ENCODE measurements at places on chromosomes 13 and 19.

- DNase-seq: no peak
These were observed 66.8 kb downstream of the TDRD3 start for GRCh38 chr13:60463787-60464186.

DNA sequence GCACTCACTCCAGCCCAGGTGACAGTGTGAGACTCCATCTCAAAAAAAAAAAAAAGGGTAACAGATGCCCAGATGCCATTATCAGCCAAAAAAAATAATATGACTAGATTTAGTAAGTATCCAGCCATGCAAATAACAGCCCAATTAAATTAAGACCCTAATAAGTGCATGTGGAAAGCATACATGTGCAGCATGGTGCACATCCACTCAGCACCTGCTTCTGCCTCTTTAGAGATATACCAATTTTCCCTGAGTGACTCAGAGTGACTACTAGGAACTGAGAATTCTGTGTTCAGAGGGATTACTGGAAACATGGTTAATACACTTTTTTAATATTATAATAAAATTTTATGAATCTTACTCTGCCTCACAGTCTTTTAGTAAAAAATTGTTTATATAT, 29.8 kb upstream of the ZNF675 start:
- no peak for DNase-seq

GRCh38 chr13:26503826-26504594, 53.5 kb upstream of the WASF3 start:
- DNase-seq: no peak

GRCh38 chr19:53365899-53366493, 491 bp downstream of the ZNF525 start:
- no peak for DNase-seq

DNA sequence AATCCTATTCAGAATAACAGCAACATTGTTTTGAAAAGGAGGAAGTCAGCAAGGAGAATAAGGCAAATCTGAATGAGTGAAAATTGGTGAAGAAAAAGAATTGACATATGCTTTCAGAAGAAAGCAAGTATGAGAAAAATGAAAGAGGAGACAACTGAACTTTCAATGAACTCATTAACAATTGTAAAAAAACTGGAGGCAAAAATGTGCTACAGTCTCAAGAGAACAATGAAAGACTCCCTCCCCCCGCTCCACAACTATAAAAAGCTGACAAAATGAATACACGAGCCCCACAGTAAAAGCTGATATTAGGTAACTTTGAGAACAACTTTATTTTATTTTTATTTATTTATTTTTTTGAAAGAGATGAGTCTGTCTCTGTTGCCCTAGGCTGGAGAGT, 373.1 kb downstream of the DIAPH3 start:
- no peak for DNase-seq

DNA sequence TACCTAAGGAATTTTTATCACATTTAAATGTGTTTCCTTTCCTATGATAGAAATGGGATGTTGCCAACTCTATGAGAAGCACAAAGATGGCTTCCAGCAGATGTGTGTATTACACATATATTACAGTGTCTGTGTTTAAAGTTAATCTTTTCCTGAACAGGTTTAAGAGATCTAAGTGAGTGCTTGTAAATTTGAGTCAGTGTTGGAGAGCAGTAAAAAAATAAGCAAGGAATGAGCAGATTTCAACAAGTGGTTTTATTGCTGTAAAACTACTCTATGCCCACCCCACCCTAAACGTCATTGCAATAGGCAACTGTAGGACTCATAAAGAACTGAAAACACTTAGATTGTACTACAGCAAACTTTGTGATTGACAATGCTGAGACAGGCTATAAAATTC, 248.7 kb downstream of the KLF5 start:
- no peak for DNase-seq

DNA sequence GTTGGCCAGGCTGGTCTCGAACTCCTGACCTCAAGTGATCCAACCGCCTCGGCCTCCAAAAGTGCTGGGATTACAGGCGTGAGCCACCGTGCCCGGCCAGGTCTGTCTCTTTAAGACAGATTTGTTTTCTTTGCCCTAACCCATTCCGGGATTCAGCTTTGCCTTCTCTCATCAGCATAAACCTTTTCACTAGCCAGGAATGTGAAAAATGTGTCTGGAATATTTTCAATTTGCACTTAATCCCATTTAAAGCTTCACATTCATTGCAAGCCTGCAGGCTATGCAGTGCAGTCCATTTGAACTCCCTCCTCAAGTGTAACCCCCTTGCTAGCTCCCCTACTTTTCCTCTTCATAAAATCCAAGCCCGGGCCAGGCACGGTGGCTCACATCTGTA, 880 bp upstream of the TMEM160 start:
- DNase-seq: peak; percentile 31

GRCh38 chr19:3669947-3670795, 30.1 kb downstream of the PIP5K1C start:
- no peak for DNase-seq

DNA sequence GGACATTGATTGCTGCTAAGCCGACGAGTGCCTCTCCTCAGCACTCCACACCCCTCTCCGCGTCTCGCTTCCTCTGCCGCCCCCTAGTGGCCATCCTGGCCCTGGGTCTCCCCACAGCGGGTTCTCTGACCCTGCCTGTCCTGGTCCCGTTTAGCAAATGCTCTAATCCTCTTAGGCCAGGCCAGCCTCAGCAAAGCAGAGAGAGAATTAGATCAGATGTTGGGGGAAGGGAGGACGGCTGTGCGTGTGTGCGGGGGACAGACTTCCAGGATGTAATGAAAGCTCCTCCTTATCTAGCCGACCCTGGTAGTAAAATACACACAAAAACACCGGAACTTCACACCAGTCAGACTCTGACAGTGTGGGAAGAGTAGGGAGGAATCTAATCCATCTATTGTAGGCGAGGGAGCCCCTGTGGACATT, 4.5 kb downstream of the TPRX2 start:
- peak; percentile 80 for DNase-seq

GRCh38 chr13:86830046-86830445, 841.1 kb upstream of the SLITRK5 start:
- DNase-seq: no peak

DNA sequence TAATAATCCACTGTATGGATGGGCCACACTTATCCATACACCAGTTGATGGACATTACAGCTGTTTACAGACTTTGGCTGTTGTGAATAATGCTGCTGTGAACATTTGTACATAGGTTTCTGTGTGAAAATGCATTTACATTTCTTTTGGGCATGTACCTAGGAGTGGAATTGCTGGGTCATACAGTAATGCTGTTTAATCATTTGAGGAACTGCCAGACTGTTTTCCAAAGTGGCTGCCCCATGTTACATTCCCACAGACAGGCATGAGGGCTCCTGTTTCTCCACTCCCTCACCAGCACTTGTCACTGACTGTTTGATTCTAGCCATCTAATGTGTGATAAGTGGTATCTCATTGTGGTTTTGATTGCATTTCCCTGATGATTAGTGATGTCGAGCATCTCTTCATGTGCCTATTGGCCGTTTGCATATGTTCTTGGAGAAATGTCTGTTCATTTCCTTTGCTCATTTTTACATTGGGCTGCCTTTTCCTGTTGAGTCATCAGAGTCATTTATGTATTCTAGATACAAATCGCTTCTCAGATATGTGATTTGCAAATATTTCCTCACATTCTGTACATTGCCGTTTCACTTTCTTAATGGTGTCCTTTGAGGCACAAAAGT, 12.8 kb downstream of the TMEM255B start:
- DNase-seq: no peak

- peak; percentile 81 for DNase-seq
These were observed at the start of gene USE1 for GRCh38 chr19:17215127-17215971. Gene USE1 (plus strand): TSS chr19:17215357. CDS start chr19:17215406, 49 bp downstream.

DNA sequence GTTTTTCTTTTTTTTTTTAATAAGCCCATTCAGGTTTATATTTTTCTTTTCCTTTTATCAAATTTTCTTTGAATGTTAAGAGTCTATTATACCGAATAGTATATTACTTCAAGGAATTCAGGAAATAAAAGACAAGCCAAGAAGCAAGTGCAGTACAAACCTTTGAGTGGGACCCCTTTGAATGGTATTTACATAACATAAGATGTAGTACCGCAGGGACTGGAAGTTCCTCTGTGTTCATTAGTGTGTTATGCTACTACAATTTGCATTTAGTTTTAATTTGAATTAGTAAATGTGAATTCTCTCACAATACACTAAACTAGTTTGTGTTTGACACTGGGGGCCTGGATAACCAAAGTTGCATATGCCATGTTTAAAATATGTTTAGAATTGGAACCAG, 339.5 kb downstream of the DCT start:
- no peak for DNase-seq

Data from T47D (cell line).